Heart left ventricle (tissue), 16 donors: ENCODE measurements at places on chromosomes 6 and 20.

- no peak within 1 kb of the TSS for H3K4me3 ChIP-seq
- no peak for DNase-seq
Observed at GRCh38 chr6:127518710-127519468, at the start of gene MTCL3. Gene MTCL3 (minus strand): TSS chr6:127519335.

DNA sequence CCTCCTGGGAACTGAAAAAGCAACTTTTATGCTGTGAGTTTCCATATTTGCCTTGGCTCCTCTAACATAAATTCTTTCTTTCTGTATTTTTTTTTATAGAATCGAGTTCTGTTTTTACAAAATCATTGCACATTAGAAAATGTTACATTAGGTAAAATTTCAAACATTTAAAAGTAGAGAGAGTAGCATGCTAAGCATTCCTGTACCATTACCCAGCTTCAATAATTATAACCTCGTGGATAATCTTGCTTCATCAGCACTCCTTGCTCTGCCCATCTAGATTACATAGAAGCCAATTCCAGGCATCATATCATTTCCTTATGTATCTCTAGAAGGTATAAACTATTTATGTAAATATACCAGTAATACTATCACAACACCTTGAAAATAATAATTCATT lies 15.4 kb upstream of the FBXO30 start:
- no peak overlapping the region for H3K27ac ChIP-seq
- DNase-seq, result no peak
- H3K27me3 ChIP-seq, result no peaks in the 10 kb centered on the region
- no peaks in the 10 kb centered on the region for H3K36me3 ChIP-seq
- peaks cover 6% of the 10 kb centered on the region for H3K4me1 ChIP-seq

DNA sequence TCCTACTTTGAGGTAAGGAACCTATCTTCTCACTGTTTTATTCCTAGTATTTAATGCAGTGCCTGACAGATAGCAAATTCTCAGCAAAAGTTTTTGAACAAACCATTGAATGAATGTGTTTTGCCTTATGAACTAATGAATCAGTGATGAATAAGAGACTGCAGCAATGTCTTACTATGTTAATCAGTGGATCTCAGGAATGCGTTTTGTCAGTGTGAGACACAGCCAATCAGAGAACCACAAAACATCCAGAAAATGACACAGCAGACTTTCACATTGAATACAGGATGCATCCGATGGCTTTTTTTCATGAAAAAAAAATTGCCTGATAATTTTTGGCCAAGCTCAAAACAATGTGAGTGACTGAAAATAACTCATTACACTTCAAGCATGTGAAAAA lies 270.5 kb downstream of the BMP2 start:
- H3K27me3 ChIP-seq, result no peaks in the 10 kb centered on the region
- no peak for DNase-seq
- H3K27ac ChIP-seq, result no peak overlapping the region
- H3K4me1 ChIP-seq, result no peaks in the 10 kb centered on the region
- H3K4me3 ChIP-seq, result no peak overlapping the region

DNA sequence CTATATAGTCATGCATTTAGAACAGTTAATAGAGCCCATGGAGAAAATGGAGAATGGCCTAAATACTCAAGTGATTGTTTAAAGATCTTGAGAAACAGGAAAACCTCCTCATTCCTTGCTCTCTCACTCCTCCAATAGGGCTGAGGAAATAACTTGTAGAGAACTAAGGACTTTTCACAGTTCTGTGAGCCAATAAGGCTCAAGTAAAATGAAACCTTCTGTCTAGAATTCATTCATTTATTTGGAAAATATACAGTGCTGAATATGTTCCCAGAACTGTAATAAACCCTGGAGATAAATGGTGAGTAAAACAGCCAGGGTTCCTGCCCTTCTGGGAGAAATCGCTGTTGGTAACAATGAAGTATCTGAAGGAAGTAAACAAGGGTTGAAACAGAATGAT lies 35.3 kb downstream of the ELOVL2 start:
- H3K4me1 ChIP-seq, result peaks cover 8% of the 10 kb centered on the region
- no peaks in the 10 kb centered on the region for H3K36me3 ChIP-seq
- H3K27me3 ChIP-seq, result no peaks in the 10 kb centered on the region
- no peak for DNase-seq
- H3K4me3 ChIP-seq, result no peak overlapping the region

DNA sequence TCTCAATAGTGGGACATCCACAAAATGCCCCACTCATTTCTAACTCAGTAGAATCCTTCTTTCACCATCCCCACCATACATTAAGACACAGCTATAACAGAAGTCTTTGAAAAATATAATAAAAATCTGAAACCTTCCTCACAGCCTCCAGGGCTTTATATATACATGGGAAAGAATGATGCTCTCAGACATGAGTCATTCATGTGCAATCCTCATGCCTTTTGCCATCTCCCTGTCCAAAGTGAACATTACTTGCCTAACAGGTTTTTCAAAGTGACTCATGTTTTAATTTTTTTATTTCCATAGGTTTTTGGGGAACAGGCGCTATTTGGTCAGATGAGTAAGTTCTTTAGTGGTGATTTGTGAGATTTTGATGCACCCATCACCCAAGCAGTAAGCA lies 162.7 kb downstream of the RALGAPA2 start:
- no peak overlapping the region for H3K4me3 ChIP-seq
- DNase-seq, result no peak
- no peak overlapping the region for H3K27ac ChIP-seq
